ENCODE measurements at places on chromosomes 6 and 20.

DNA sequence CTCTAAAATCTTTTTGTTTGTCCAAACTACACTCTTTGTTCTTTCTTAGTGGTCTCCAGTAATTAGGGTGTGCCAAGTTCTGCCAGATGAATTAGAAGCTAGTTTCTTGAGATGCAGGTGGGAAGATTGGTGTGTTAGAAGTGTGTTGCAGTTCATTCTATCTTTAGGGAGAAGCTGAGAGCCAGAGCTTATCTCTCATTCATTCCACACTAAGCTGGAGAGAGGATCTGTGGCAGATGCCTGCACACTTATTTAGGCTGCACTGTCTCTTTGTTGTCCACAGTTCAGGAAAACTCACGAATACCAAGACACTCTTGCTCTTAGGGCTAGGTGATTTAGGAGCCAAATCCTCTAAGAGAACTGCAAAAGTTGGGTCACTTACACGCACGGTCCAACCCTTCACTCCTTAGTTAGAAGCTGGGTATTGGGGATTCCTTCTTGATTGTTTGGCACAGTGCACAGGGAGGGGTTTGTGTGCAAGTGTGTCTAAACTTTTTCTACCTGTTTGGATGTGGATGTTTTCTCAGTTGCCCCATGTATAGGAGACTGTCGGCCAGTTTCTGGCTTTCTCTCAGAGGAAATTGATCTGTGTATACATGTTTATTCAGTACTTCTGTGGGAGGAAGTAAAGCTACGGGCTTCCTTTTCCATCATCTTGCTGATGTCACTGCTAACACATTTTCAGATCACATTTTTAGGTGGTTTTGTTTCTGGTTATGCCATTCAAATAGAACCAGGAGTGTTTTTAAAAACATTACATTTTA, 49.5 kb downstream of the SMAP1 start:
- DNase-seq: no peak

GRCh38 chr6:75850026-75850833, 101.2 kb downstream of the MYO6 start:
- no peak for DNase-seq

GRCh38 chr6:135962731-135963130, 111.2 kb downstream of the PDE7B start:
- no peak for DNase-seq

- DNase-seq: no peak
Observed at GRCh38 chr20:8399947-8400346, 267.9 kb downstream of the PLCB1 start.

DNA sequence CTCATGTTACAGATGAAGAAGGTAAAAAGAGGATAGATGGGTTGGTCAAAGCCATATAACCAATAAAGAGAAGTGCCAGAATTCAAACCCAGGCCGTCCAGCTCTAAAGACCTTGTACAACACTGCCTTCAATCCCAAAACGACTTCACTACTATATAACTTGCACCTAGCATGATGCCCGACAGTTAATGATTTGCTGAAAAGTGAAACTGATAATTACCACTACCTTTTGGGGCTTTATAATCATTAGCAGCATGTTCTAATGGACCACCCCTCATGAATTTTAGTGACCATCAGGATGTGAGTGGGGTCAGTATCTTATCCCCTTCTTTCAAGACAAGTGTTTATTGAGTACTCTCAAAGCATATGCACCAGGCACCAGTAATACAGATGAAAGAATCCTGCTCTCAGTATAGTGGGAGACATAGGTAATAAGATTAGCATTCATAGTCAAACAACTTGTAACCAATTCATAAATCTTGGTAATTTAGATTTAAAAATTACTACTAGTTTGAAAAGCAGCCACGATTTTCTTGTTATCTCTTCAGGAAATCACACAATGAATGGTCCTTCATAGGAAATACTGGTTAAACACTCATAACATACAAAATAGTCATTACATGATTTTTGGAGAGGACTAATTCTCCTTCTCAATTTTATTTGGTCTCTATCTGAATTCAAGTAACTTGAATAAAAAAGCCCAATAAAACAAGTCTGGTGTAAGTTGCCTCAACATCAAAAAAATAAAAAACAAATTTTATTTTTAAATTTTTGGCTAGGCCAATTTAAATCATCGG, 98.0 kb downstream of the EPB41L2 start:
- DNase-seq: no peak

DNA sequence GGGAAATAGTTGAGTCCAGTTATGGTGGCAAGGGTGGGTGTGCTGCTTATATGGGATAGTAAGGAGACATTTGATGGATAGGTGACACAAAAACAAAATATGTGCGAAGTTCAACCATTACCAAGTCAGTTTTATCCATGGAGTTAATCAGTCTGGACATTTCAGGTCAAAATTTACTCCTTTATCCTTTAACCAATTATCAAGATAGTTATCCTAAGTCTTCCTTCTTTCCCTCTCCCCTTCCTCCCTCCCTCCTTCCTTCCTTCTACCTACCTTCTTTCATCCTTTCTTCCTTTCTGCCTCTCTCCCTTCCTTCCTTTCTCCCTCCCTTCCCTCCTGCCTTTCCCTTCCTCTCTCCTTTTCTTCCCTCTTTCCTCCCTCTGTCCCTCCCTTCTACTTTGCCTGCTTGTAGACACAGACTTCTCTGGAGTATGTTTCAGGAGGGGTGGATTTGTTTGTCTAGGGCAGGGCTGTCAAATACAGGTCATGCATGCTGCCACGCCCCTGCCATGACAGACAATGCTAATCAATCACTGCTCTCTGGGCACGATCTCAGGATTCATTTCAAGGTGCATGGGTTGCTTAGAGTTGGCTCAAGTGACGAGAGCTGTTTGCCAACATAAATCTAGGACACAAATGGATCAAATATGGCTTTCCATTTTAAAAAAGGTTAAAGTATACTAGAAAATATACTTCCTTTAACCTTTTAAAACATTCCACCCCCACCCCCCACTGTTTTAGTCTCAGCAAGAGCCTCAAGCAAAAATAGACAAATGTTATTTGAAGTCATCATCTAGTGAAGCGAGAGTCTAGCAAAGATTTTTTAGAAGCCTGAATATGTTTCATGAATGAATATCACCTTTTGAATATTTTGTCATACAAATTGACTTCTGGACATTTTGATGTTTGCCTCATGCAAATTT, 281.6 kb upstream of the CITED2 start:
- no peak for DNase-seq

- DNase-seq: no peak
Observed at GRCh38 chr6:21085211-21085610, 508.3 kb upstream of the SOX4 start.

DNA sequence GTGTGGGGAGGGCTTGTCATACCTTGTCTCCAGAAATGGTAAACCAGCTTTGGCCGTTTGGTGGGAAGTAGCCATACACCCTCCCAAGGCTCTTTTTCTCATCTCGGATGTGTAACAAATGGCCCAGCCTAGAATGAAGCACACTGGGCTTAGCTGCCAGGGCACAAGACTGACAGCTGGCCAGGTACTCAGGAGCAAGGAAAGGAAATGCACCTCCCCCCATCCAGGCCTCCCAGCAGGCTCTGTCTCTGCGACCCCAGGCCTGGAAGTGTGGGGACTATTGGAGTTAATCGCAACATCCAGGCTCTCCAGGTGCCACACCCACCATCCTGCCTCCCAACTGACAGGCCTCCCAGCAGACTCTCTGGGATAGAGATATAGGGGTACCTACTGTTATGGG, 43.0 kb downstream of the MRS2 start:
- DNase-seq: no peak

- DNase-seq: no peak
Observed at GRCh38 chr20:60494476-60494875, 536.3 kb downstream of the CDH26 start.

GRCh38 chr6:111841822-111842221, 31.4 kb downstream of the FYN start:
- DNase-seq: no peak

DNA sequence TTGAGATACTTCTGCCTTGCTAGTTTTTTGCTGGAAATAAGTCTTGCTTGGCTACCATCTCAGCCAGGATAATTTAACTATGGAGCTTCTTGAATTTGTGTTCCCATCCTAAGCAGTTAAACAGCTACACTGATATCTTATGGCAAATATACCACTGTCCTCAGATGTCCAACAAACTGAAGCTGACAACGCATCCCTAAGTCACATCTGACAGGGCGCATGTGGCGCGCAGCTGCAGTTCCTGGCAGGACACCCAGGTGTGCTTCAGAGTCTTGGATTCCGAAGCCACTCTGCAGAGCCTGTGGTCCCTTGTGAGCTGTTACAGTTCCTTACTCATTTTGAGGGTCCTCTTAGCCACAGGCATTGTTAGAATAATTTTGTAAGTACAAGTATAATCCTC, 127.9 kb downstream of the WDR27 start:
- no peak for DNase-seq

- DNase-seq: no peak
Observed at GRCh38 chr20:16352321-16352720, 220.9 kb downstream of the KIF16B start.

GRCh38 chr6:156725712-156726111, 51.5 kb upstream of the ARID1B start:
- DNase-seq: no peak

DNA sequence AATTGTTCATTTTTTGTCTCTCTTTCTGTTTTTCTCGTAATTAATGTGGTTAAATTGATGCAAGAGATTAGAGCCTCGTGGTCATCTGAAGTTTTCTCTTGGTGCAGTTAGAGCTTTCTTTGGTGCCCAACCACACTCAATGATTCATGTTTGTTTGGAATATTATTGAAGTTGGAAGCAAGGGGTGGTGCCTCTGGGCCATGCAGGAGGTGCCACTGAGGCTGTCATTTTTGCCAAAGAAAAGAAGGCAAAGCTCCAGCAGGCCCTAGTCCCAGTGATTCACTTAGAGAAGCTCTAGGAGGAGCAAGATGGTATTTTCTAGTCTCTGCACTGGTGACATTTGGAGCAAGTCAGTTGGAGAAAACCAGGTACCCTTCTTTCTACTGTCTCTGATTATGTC, 144.5 kb upstream of the RALGAPA2 start:
- DNase-seq: no peak

- DNase-seq: no peak
Observed at GRCh38 chr20:37856932-37857660, 45.8 kb upstream of the VSTM2L start.

GRCh38 chr20:22339091-22339881, 245.1 kb downstream of the FOXA2 start:
- no peak for DNase-seq

- DNase-seq: no peak
Observed at GRCh38 chr20:23022849-23023248, 12.3 kb upstream of the SSTR4 start.

- no peak for DNase-seq
Observed at GRCh38 chr6:15352845-15353244, 107.0 kb downstream of the JARID2 start.

- DNase-seq: no peak
Observed at GRCh38 chr6:83190626-83191025, 2.4 kb downstream of the PGM3 start.

DNA sequence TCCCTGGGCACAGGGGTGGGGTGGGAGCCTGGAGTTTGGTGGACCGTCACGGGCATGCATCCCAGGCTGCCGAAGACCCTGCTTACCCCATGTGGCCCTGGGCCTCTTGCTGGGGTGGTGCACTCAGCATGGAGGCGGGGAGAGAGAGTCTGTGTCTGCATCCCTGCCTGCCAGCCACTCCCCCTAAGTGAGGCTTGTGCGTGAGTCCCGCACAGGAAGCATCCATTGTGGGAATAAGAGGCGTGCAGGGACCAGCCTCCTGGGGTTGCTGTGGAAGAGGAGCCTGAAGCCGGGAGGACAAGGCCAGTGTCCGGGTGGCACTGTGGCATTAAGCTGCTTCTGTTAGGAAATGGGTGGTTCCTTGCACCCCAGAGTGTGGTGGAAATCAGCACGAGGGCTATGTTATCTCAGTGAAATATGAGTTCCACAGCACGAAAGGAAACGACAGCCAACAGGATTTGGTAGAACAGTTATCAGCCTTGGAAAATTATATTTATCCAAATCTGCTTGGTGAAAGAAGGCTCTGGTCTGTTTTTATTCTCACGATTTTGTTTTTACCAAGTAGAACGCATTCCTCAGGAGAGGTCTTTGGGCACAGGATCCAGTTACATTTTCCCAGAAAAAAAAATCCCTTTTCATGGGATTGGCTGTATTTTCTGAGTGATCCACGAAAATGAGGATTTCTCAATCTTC, 35.7 kb downstream of the CDH4 start:
- DNase-seq: no peak

DNA sequence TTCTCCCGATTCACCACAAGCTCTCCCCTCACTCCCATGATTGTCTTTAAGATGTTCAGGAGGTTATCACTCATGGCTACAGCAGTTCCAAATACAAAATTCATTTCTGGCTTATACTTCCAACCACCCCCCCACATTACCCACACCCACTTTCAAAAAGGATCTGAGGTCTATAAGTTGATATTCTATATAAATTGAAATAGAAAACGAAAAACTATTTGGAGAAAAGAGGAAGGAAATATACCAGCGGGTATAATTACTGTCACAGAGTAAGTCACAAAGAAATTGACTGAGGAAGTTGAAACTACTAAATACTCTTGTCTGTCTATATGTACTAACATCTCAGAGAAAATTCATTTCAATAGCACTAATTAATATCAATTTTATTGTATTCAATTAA, 112.7 kb upstream of the TNFAIP3 start:
- no peak for DNase-seq

DNA sequence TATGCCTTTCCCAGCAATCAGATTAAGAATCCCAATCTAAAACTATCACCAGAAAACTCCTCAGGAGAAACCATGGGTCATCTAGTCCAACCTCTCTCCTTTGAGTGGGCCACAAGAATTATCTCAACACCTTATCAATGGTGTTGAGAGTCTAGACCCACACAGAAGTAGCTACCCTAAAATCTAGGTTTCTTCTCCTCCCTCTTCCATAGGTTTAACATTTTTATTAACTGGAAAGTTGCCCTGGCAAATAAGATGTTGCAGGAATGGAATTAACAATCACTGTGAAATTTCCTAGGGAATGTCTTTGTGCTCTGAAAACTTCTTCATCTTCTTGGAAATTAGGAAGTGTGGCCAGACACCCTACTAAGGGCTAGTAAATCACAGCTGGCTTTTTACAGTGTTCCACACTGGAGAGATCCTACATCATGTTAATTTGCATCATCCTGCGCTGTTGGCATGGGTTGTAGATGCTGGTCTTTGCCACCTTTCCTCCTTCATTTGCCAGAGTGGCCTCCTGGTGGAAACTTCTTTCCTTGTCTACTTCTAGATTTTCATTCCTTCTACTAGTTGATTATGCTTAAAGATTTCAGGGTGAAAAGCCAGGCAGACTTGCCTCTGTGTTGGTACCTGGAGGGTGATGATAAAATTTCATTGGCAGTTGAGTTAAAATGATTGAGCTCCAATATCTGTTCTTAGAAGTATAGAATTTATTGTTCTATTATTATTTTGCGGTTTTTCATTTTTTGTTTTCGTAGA, 2.7 kb downstream of the TNFAIP3 start:
- DNase-seq: no peak

DNA sequence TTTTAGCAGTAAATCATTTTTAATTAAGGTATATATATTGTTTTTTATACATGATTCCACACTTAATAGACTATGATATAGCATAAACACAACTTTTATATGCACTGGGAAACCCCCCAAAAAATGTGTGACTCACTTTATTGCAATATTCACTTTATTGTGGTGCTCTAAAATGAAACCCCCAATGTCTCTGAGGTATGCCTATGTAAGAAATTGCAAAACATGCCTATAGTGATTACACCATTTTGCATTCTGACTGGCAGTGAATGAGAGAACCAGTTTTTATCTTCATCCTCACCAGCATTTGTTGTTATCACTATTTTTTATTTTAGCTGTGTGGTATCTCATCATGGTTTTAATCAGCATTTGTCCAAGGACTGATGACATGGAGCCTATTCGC, 8.5 kb upstream of the CST11 start:
- DNase-seq: no peak

- DNase-seq: no peak
Observed at GRCh38 chr6:53526000-53526399, 18.9 kb downstream of the GCLC start.

Measured in left forelimb (tissue), 1 donor.